ENCODE measurements at places on chromosomes 7 and 10.
A peak's percentile ranks its signal among the peaks of the same experiment; 100 is the strongest.

- H3K36me3 ChIP-seq, result peaks cover 10% of the 10 kb centered on the region
- H3K27me3 ChIP-seq, result peaks cover 6% of the 10 kb centered on the region
- peak within 1 kb of the TSS; percentile 87 for H3K4me3 ChIP-seq
- no peak for DNase-seq
These were observed at the start of gene VIM for GRCh38 chr10:17228091-17229015. Gene VIM, plus strand, starts transcription at chr10:17228241. Its CDS starts 1,182 bp downstream, at chr10:17229423.

DNA sequence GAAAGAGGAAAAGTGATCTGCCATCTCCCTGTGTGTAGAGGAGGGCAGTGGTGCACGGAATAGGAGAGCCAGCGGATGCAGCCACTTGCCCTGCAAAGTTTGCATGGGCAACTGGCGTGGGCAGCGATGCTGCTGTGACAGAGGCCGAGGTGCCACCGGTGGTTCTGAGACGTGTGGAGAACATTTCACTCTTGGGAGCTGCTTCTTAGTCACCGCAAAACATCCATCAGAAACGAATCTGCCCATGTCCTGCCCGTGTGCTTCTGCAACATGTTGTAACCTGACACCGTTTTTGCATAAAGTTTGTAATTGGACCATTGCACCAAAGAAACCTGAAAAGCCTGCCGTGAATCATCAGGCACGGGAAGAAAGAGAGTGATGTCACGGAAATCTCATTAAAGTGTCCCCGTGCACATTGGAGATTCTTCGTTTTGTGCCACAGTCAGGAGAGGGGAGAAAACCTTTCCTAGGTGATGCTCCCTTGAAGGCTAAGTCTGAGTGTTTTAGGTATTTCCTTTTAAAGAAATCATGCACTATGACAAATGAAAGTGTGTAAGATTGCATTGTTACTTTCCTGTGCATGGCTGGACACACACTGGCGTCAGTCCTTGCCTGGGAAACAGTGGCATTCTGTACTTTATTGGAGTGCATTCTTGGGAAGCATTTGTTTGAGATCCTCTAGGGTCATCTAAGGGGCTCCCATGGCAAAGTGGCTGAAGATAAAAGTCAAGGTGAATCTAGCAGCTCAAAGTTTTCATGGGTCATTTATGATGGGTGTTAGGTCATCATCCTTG is 302.6 kb downstream of the KLF6 start:
- H3K36me3 ChIP-seq, result no peaks in the 10 kb centered on the region
- H3K4me3 ChIP-seq, result no peak overlapping the region
- no peaks in the 10 kb centered on the region for H3K27me3 ChIP-seq
- peaks cover 25% of the 10 kb centered on the region for H3K4me1 ChIP-seq
- H3K27ac ChIP-seq, result peak overlapping the region; percentile 83
- DNase-seq, result peak; percentile 35

GRCh38 chr7:73893342-73894101 is 32.6 kb downstream of the TMEM270 start:
- H3K36me3 ChIP-seq, result peaks cover 2% of the 10 kb centered on the region
- H3K27ac ChIP-seq, result peak overlapping the region; percentile 10
- H3K4me1 ChIP-seq, result peaks cover 38% of the 10 kb centered on the region
- H3K27me3 ChIP-seq, result no peaks in the 10 kb centered on the region

- no peak overlapping the region for H3K27ac ChIP-seq
- no peaks in the 10 kb centered on the region for H3K27me3 ChIP-seq
- DNase-seq, result no peak
- H3K4me3 ChIP-seq, result no peak overlapping the region
- no peaks in the 10 kb centered on the region for H3K4me1 ChIP-seq
These were observed 164.9 kb upstream of the INHBA start for GRCh38 chr7:41867639-41868280.

- peaks cover 2% of the 10 kb centered on the region for H3K27me3 ChIP-seq
- H3K36me3 ChIP-seq, result no peaks in the 10 kb centered on the region
- H3K4me1 ChIP-seq, result peaks cover 27% of the 10 kb centered on the region
- DNase-seq, result no peak
These were observed 134.6 kb upstream of the TCF7L2 start for GRCh38 chr10:112815269-112816032.

GRCh38 chr7:82472966-82473365 is 29.4 kb upstream of the CACNA2D1 start:
- H3K36me3 ChIP-seq, result no peaks in the 10 kb centered on the region

DNA sequence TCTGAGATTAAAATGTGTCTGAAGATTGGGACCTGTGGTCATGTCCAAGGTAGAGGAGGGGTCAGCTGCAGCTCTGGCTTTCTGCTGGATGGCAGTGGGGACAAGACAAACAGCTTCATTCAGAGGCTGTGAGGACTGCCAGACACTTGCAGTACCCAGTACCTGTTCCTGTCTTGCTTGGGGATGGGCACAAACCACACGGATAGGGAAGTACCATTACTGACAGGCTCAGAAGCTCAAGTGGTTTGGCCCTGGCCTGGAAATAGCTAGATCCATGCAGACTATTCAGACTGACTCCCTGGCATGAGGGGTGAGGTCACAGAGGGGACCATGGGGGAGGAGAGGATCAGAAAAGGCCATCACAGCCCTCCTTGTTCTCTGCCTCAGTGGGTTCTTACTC is 56.0 kb upstream of the COMTD1 start:
- H3K27ac ChIP-seq, result no peak overlapping the region
- H3K4me1 ChIP-seq, result peaks cover 24% of the 10 kb centered on the region
- no peak for DNase-seq
- H3K27me3 ChIP-seq, result peaks cover 2% of the 10 kb centered on the region
- H3K4me3 ChIP-seq, result no peak overlapping the region

DNA sequence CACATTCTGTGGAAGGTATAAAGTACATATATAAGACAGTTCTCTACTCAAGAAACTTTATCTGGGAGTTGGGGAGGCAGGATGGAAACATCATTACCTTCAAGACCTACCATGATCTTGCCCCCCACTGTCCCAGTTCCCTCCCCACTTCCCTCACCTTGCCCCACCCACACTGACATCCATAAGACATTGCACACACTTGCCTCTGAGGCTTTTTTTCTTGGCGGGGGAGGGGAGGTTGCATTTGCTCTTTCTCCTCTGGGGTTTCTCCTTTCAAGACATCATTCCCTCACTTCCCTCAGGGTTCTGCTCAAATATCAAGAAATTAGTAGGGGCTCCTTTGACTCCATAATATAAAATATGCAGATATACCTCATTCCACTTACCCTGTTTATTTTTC is 276.0 kb downstream of the ARL4A start:
- H3K27me3 ChIP-seq, result no peaks in the 10 kb centered on the region
- no peaks in the 10 kb centered on the region for H3K36me3 ChIP-seq
- H3K27ac ChIP-seq, result no peak overlapping the region
- no peak for DNase-seq

GRCh38 chr10:29886299-29886698 is 173.1 kb downstream of the JCAD start:
- no peaks in the 10 kb centered on the region for H3K27me3 ChIP-seq
- no peaks in the 10 kb centered on the region for H3K36me3 ChIP-seq
- H3K4me1 ChIP-seq, result peaks cover 2% of the 10 kb centered on the region
- H3K4me3 ChIP-seq, result no peak overlapping the region
- DNase-seq, result no peak

DNA sequence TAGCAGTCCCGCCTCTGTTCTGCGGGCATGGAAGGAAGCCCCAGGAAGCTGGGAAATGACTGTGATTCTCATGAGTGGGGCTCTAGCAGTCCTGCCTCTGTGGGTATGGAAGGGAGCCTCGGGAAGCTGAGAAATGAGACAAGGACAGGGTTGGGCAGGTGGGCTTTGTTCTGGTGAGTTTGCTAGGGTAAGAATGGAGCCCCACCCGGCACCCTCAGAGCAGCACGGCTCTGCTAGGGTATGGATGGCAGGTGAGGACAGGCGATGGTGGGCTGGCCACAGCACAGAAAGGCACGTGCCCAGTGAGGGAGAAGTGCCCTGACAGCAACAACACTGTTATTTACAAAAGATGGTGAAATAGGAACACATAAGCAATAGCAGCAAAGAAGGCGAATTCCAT is 39.6 kb downstream of the SVIL start:
- H3K27ac ChIP-seq, result no peak overlapping the region
- no peak overlapping the region for H3K4me3 ChIP-seq
- H3K36me3 ChIP-seq, result no peaks in the 10 kb centered on the region
- H3K27me3 ChIP-seq, result no peaks in the 10 kb centered on the region
- no peak for DNase-seq

- no peak for DNase-seq
- H3K27ac ChIP-seq, result no peak overlapping the region
- H3K4me1 ChIP-seq, result peaks cover 24% of the 10 kb centered on the region
- no peaks in the 10 kb centered on the region for H3K27me3 ChIP-seq
These were observed 85.3 kb downstream of the FAM241B start for GRCh38 chr10:69715156-69715898.

- no peak for DNase-seq
- no peak overlapping the region for H3K4me3 ChIP-seq
- no peaks in the 10 kb centered on the region for H3K4me1 ChIP-seq
- no peaks in the 10 kb centered on the region for H3K27me3 ChIP-seq
- H3K36me3 ChIP-seq, result no peaks in the 10 kb centered on the region
These were observed 53.6 kb downstream of the COBL start for GRCh38 chr7:51262796-51263531.

GRCh38 chr7:8443576-8444467 is 10.4 kb downstream of the NXPH1 start:
- peaks cover 35% of the 10 kb centered on the region for H3K4me1 ChIP-seq
- H3K27me3 ChIP-seq, result peaks cover 51% of the 10 kb centered on the region
- no peak for DNase-seq
- no peak overlapping the region for H3K27ac ChIP-seq
- H3K36me3 ChIP-seq, result no peaks in the 10 kb centered on the region

- peaks cover 7% of the 10 kb centered on the region for H3K4me1 ChIP-seq
- peak; percentile 79 for DNase-seq
- no peak overlapping the region for H3K27ac ChIP-seq
These were observed 86.9 kb downstream of the JAZF1 start for GRCh38 chr7:28093623-28094232.

GRCh38 chr10:19451937-19452336 is 364.3 kb upstream of the PLXDC2 start:
- H3K4me3 ChIP-seq, result no peak overlapping the region
- H3K27ac ChIP-seq, result no peak overlapping the region
- peak; percentile 16 for DNase-seq
- no peaks in the 10 kb centered on the region for H3K36me3 ChIP-seq
- H3K27me3 ChIP-seq, result no peaks in the 10 kb centered on the region
- no peaks in the 10 kb centered on the region for H3K4me1 ChIP-seq

- peak overlapping the region; percentile 65 for H3K27ac ChIP-seq
- no peak overlapping the region for H3K4me3 ChIP-seq
- no peaks in the 10 kb centered on the region for H3K27me3 ChIP-seq
- H3K4me1 ChIP-seq, result peaks cover 20% of the 10 kb centered on the region
- peaks cover 35% of the 10 kb centered on the region for H3K36me3 ChIP-seq
These were observed 62.0 kb downstream of the KIAA1549 start for GRCh38 chr7:138919216-138919615.

- H3K27ac ChIP-seq, result no peak overlapping the region
- H3K4me1 ChIP-seq, result peaks cover 54% of the 10 kb centered on the region
- DNase-seq, result no peak
- peaks cover 64% of the 10 kb centered on the region for H3K27me3 ChIP-seq
- no peaks in the 10 kb centered on the region for H3K36me3 ChIP-seq
These were observed 3.8 kb downstream of the KAZALD1 start for GRCh38 chr10:101065481-101066145.

GRCh38 chr7:128854396-128854795 is 8.3 kb upstream of the ATP6V1F start:
- peaks cover 5% of the 10 kb centered on the region for H3K4me1 ChIP-seq
- H3K4me3 ChIP-seq, result no peak overlapping the region

GRCh38 chr10:44267007-44267406 is 117.9 kb downstream of the CXCL12 start:
- DNase-seq, result no peak
- no peaks in the 10 kb centered on the region for H3K27me3 ChIP-seq
- peaks cover 2% of the 10 kb centered on the region for H3K4me1 ChIP-seq
- H3K27ac ChIP-seq, result no peak overlapping the region
- no peaks in the 10 kb centered on the region for H3K36me3 ChIP-seq

DNA sequence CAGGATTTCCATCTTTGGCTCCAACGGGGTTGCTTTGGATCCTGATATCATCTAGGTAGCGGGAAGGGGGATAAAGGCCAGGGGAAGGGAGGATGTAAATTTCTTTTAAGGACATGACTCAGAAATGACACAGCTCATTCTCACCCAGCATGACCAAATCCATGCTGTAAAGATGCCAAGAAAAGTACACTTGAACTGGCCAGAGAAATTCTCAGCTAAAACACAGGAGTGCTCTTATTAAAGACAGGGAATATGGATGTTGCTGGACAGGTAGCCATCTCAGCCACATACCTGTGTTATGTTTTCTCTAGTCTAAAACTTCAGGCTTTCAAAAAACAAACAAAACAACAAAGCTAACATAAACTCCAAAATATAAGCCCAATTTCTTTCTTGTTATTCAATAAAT is 68.3 kb downstream of the NAMPT start:
- H3K27ac ChIP-seq, result no peak overlapping the region
- peaks cover 3% of the 10 kb centered on the region for H3K4me1 ChIP-seq
- no peaks in the 10 kb centered on the region for H3K36me3 ChIP-seq
- DNase-seq, result no peak
- no peak overlapping the region for H3K4me3 ChIP-seq
